ENCODE measurements at places on chromosomes 16 and 17.

DNA sequence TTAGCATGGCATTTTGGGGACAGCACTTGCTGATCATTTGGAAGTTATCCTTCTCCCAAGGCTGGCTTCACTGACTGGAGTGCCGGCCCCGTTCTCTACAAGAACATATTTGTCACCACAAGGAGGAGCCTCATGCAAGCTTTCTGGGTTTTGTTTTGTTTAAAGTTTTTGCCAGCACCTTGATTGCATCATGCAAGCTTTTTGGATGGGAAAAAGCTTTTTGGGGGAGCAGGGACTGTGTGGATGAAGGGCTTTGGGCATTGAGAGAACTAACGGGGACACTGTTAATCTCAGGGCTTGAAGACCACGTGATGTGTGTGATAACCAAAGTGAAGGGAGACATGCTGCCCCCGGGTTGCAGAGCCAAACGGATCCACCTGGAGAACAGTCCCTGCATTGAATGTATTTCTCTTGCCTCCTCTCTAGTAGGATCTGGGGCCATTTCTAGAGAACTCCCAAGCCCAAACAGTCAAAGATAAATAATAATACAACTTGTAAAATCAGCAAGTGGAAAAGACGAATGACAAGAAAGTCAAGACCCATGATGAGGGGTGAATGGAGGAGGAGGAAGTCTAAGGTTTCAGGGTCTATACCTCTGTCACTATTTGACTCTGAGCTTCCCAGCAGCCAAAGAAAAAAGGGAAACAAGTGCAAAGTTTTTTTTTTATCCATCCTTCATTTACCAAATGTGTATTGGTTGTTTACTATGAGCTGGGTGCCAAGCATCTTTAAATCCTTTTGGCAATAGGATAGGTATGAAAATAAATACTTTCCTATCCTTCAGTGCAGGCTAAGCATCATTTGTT lies 17.2 kb downstream of the TMEM114 start:
- H3K36me3 ChIP-seq, result no peaks in the 10 kb centered on the region
- peaks cover 40% of the 10 kb centered on the region for H3K4me1 ChIP-seq
- peak overlapping the region; percentile 90 for H3K27ac ChIP-seq
- H3K27me3 ChIP-seq, result peaks cover 3% of the 10 kb centered on the region

DNA sequence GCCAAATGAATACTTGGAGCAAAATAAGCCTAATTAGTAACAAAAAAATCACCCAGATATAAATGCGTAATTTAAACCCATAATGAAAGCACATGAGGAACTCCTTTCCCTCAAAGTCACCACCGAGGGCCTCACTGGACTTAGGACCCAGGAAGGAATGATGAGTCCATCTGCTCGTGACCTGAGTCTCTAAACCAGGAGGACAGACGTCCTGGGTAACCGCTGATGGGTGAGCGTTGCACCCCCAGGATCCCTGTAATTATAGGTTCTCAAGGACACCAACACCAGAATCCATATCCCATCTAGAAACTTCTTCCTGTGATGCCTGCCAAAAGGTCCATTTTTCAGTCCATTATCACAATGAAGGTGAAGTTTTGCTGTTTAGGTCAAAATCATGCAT lies 121.4 kb downstream of the ZNF778 start:
- DNase-seq, result no peak
- H3K27me3 ChIP-seq, result no peaks in the 10 kb centered on the region
- no peak overlapping the region for H3K27ac ChIP-seq
- H3K36me3 ChIP-seq, result no peaks in the 10 kb centered on the region
- H3K4me1 ChIP-seq, result peaks cover 45% of the 10 kb centered on the region

DNA sequence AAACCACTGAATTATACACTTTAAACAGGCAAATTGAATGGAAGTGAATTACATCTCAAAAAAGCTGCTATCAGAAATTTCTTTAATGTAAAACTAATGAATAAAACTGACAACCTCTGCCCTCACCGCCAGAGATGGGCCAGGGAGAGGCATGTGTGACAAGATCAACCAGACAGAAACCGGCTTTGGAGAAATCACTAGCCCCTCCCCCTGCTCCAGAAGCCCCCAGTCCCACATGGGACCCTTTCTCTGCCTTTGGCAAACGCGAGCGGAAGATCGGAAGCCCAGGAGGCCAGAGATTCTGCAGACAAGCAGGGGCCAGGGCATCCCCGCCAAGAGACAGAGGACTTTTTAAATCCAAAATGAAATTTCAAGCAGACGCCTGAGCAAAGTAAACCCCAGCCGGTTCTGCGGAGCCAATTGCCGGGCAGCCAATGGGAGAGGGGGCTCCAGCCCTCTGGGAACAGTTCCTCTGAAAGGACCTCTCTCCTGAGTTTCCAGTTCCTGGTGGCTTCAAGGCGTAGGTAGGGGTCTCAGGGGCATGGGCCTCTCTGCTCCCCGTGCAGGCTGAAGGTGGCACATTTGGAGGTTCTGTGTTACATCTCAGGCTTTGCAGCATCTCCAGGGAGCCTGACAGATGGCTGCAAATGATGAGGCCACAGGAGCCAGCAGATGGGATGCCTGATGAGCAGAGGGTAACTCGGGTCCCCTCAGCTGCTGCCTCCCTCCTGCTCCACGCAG lies 118.1 kb downstream of the GSG1L start:
- H3K36me3 ChIP-seq, result no peaks in the 10 kb centered on the region
- H3K27ac ChIP-seq, result no peak overlapping the region
- no peak overlapping the region for H3K4me3 ChIP-seq
- peaks cover 27% of the 10 kb centered on the region for H3K27me3 ChIP-seq
- DNase-seq, result no peak
- no peaks in the 10 kb centered on the region for H3K4me1 ChIP-seq

- H3K27ac ChIP-seq, result no peak overlapping the region
These were observed 32.3 kb upstream of the GNG13 start for GRCh38 chr16:832652-833336.

DNA sequence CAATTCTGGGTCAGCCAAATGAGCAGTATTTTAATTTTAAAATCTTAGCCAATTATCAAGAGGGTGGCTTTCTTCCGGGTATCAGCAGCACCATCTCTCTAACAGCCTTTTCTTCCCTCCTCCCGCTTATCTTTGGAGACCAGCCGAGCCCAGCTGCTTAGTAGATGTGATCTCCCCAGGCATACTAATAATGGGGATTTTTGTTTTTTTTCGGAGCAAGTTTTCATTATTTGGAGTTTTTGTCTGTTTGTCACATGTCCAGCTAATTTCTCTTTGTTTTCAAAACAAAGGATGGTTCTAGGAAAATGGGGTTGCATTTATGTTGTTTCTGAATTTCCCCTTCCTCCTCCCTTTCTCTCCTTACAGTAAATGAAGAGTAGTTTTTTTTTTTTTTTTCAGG lies 170.5 kb upstream of the MPHOSPH6 start:
- H3K27ac ChIP-seq, result no peak overlapping the region
- H3K36me3 ChIP-seq, result no peaks in the 10 kb centered on the region
- DNase-seq, result no peak
- no peak overlapping the region for H3K4me3 ChIP-seq
- peaks cover 37% of the 10 kb centered on the region for H3K27me3 ChIP-seq
- H3K4me1 ChIP-seq, result no peaks in the 10 kb centered on the region

DNA sequence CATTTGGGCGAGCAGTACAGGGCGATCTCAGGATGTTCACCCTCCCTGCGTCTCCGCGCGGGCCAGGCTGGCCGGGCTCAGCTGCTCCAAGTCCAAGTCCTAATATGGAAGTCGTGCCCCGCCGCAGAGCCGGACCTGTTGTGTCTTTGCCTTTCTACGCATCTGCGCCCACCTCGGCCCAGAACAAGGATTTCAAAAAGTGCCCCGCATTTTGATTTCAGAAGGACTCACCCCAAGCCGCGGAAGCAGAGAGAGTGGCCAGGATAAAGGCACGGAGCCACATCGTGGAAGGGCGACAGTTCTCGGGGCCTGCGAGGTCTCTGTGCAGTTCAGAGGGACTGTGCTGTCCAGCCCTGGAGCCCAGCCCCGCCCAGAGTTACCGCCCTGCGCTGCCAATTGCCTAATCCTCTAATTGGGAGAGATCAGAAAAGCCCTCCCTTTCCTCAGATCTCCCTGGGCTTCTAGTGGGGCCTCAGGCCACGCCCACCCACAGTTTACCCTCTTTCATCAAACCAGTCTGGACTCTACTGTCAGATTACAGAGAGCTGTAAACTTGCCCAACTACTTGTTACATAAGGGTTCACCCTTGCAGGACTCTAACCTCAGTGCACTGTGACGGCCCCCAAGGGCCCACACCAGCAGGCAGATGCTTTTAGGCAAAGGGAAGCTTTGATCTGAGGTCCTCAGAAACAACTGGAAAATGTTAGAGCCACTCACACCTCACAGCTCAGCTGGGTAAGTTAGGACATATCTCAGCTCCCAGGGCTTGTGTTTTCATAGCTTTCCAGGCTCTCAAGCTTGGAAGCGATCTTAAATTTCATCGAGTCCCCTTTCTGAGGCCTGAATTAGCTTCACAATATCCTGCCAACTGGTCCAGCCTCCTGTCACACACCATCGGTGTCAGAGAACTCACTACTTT lies at the start of gene CES1:
TSS of gene CES1 (minus strand) at position 324 of the 919 bp plus-strand sequence. CDS start at position 283, 41 bp downstream.
- peaks cover 17% of the 10 kb centered on the region for H3K27me3 ChIP-seq
- no peak within 1 kb of the TSS for H3K27ac ChIP-seq
- peaks cover 4% of the 10 kb centered on the region for H3K4me1 ChIP-seq
- no peaks in the 10 kb centered on the region for H3K36me3 ChIP-seq
- H3K4me3 ChIP-seq, result no peak within 1 kb of the TSS
- DNase-seq, result no peak

GRCh38 chr16:89565256-89565505 lies 4.7 kb downstream of the RPL13 start:
- peak overlapping the region; percentile 92 for H3K4me3 ChIP-seq
- H3K27ac ChIP-seq, result no peak overlapping the region
- peaks cover 28% of the 10 kb centered on the region for H3K36me3 ChIP-seq
- no peak for DNase-seq
- peaks cover 22% of the 10 kb centered on the region for H3K27me3 ChIP-seq
- peaks cover 50% of the 10 kb centered on the region for H3K4me1 ChIP-seq

DNA sequence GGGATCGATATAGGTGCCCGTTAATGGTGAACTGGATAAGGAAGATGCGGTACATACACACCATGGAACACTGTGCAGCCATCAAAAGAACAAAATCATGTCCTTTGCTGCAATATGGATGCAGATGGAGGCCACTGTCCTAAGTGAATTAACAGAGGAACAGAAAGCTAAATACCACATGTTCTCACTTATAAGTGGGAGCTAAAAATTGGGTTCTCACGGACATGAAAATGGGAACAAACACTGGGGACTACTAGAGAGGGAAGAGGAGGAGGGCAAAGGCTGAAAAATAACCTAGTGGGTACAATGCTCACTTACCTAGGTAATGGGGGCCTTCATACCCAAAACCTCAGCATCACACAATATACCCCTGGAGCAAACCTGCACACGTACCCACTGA lies 302.6 kb downstream of the XYLT1 start:
- peaks cover 7% of the 10 kb centered on the region for H3K36me3 ChIP-seq
- H3K4me3 ChIP-seq, result no peak overlapping the region
- no peak for DNase-seq
- peaks cover 51% of the 10 kb centered on the region for H3K4me1 ChIP-seq
- no peak overlapping the region for H3K27ac ChIP-seq

GRCh38 chr16:86316967-86317812 lies 193.1 kb upstream of the FOXF1 start:
- no peak for DNase-seq
- H3K4me1 ChIP-seq, result peaks cover 3% of the 10 kb centered on the region
- no peak overlapping the region for H3K4me3 ChIP-seq
- peaks cover 35% of the 10 kb centered on the region for H3K27me3 ChIP-seq
- no peak overlapping the region for H3K27ac ChIP-seq
- H3K36me3 ChIP-seq, result no peaks in the 10 kb centered on the region

- H3K4me3 ChIP-seq, result peak overlapping the region; percentile 69
- peaks cover 68% of the 10 kb centered on the region for H3K27me3 ChIP-seq
- H3K27ac ChIP-seq, result no peak overlapping the region
- H3K4me1 ChIP-seq, result peaks cover 5% of the 10 kb centered on the region
- no peak for DNase-seq
- peaks cover 3% of the 10 kb centered on the region for H3K36me3 ChIP-seq
These were observed 3.9 kb upstream of the GNG13 start for GRCh38 chr16:804193-805048.

GRCh38 chr17:28131599-28131998 lies 89.1 kb downstream of the NLK start:
- H3K4me3 ChIP-seq, result no peak overlapping the region
- no peak for DNase-seq
- H3K4me1 ChIP-seq, result peaks cover 6% of the 10 kb centered on the region

GRCh38 chr16:48365601-48366164 lies 19.5 kb downstream of the SIAH1 start:
- peak overlapping the region; percentile 83 for H3K4me3 ChIP-seq
- H3K27me3 ChIP-seq, result no peaks in the 10 kb centered on the region
- H3K27ac ChIP-seq, result no peak overlapping the region

DNA sequence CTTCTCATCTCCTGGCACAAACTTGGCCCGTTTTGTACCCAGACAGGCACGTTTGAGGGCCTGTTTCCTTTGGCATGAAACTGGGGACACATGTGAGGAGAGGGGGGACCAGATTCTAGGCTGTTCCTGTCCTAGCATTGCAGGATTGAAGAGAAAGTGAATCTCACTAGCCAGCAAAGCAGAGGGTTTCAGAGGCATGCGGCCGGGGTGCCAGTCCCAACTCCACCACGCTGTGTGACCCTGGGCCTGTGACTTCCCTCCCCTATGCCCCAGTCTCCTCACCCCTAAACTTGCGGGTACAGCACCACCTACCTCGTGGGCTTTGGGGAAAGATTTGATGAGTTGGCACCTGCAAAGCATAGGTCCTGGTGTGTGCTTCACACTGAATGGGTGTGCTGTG lies 53.5 kb upstream of the CIBAR2 start:
- H3K27me3 ChIP-seq, result peaks cover 28% of the 10 kb centered on the region
- H3K36me3 ChIP-seq, result no peaks in the 10 kb centered on the region
- H3K27ac ChIP-seq, result no peak overlapping the region
- DNase-seq, result no peak

GRCh38 chr17:14318918-14319205 lies 18.0 kb downstream of the HS3ST3B1 start:
- H3K27ac ChIP-seq, result no peak overlapping the region
- no peak overlapping the region for H3K4me3 ChIP-seq
- H3K4me1 ChIP-seq, result peaks cover 92% of the 10 kb centered on the region
- peaks cover 9% of the 10 kb centered on the region for H3K36me3 ChIP-seq

GRCh38 chr17:74485841-74486240 lies 19.4 kb downstream of the CD300A start:
- no peak overlapping the region for H3K4me3 ChIP-seq
- no peaks in the 10 kb centered on the region for H3K4me1 ChIP-seq
- no peak overlapping the region for H3K27ac ChIP-seq
- peaks cover 26% of the 10 kb centered on the region for H3K27me3 ChIP-seq
- H3K36me3 ChIP-seq, result no peaks in the 10 kb centered on the region

- H3K4me3 ChIP-seq, result no peak overlapping the region
- no peak overlapping the region for H3K27ac ChIP-seq
- peaks cover 10% of the 10 kb centered on the region for H3K27me3 ChIP-seq
- no peaks in the 10 kb centered on the region for H3K36me3 ChIP-seq
These were observed 1.5 kb upstream of the KRT16 start for GRCh38 chr17:41614098-41614497.

DNA sequence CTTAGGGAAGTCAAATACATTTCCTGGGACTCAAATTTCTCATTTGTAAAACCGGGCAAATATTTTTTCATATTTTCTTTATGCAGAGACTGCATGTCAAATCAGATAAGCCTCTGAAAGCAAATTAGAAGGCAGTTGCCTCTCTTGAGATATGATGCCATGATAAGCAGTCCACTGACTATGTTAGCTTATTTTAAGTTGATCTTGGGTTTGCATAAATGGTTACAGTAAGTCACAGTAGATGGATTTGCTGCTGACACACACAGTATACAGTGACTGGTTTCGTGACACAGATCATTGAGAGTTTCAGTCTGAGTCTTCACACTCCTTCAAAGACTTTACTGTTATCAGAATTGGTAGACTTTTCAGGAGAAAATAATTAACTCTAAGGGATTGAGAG lies 927.6 kb upstream of the CDH8 start:
- H3K27ac ChIP-seq, result no peak overlapping the region
- DNase-seq, result no peak
- no peak overlapping the region for H3K4me3 ChIP-seq
- no peaks in the 10 kb centered on the region for H3K36me3 ChIP-seq

All from neural crest cell (in vitro differentiated cells).